ENCODE measurements at places on chromosomes 11 and 22. TPM values are rescaled to one million over a fixed set of nuclear protein-coding genes. Genes with fewer than 3 reads are reported as not detected.

CBX7 gene
- 1.3 TPM for total RNA-seq

SLC1A2 gene
- 0.06 TPM for total RNA-seq

OAF gene
- total RNA-seq, result 13.3 TPM

EEF1G gene
- 1,998 TPM for total RNA-seq

JAM3 gene
- total RNA-seq, result 4.0 TPM

CATSPERZ gene
- total RNA-seq, result 3.2 TPM

RIMBP3C gene
- total RNA-seq, result 0.18 TPM

POU2AF3 gene
- total RNA-seq, result 0.73 TPM

GSTT2B gene
- total RNA-seq, result 0.44 TPM

KDM4E gene
- total RNA-seq, result not detected

SCGB1D2 gene
- total RNA-seq, result not detected

CABP4 gene
- total RNA-seq, result not detected

ZBTB16 gene
- total RNA-seq, result not detected

GAL3ST1 gene
- total RNA-seq, result 8.0 TPM

CCDC87 gene
- total RNA-seq, result 0.54 TPM

RAG2 gene
- not detected for total RNA-seq

SCT gene
- total RNA-seq, result not detected

CTNND1 gene
- 65.0 TPM for total RNA-seq

ART5 gene
- 0.39 TPM for total RNA-seq

RFPL2 gene
- 0.07 TPM for total RNA-seq

PARVA gene
- 28.6 TPM for total RNA-seq

Measured in A549 treated with CORT108297 at 1 μM for 4 hours (cell line).